ENCODE measurements at places on chromosomes 3 and 15. TPM values are rescaled to one million over a fixed set of nuclear protein-coding genes. Genes with fewer than 3 reads are reported as not detected.

- no peak for DNase-seq
Observed at GRCh38 chr3:146974001-146974400, 368.9 kb upstream of the PLSCR5 start.

DNA sequence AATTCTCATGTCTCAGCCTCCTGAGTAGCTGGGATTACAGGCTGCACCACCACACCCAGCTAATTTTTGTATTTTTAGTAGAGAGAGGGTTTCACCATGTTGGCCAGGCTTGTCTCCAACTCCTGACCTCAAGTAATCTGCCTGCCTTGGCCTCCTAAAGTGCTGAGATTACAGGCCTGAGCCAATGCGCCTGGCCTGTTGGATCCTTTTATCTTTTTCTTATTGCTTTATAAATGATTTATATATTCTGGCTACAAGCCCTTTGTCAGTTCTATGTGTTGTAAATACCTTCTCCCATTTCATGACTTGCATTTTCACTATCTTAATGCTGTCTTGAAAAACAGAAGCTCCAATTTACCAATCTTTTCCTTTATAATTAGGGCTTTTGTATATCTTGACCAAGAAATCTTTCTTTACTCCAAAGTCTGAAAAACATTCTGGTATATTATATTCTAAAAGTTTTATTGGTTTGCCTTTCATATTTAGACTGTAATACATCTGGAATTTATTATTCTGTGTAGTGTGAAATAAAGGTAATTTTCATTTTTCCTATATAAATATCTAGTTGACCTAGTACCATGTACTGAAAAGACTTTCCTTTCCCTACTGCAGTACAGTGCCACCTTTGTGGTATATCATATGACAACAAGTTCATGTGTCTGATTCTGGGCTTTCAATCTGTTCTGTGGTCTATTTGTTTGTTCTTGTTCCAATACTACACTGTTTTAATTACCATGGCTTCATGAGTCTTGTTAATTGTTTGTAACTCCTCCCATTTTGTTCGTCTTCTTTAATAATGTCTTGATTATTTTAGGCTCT lies 52.9 kb upstream of the RNU6-1 start:
- peak; percentile 63 for DNase-seq

DNA sequence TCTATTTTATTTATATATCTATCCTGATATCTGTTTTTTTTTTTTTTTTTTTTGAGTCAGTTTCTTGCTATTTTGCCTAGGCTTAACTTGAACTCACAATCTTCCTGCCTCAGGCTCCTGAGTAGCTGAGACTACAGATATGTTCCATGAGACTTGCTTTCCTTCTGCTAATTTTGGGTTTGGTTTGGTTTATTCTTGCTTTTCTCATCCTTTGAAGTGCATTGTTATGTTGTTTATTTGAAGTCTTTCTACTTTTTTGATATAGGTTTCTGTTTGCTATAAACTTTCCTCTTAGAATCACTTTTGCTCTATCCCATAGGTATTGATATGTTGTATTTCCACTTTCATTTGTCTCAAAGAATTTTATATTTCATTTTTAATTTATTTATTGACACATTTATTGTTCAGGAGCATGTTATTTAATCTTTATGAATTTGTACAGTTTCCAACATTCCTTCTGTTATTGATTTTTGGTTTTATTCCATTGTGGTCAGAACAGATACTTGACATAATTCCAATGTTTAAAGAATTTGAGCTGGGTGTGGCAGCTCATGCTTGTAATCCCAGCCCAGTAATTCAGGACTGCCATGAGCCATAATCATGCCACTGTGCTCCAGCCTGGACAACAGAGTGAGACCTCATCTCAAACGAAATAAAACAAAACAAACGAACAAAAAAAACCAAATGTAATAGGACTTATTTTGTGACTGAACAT lies 62.3 kb upstream of the PLSCR4 start:
- no peak for DNase-seq

- DNase-seq = no peak
Observed at GRCh38 chr3:116000311-116000710, 377.0 kb downstream of the GAP43 start.

- no peak for DNase-seq
Observed at GRCh38 chr3:185715091-185715490, 109.8 kb downstream of the IGF2BP2 start.

GRCh38 chr3:170727754-170728153 lies 141.9 kb upstream of the SLC7A14 start:
- DNase-seq = no peak

- no peak for DNase-seq
Observed at GRCh38 chr3:62562017-62562416, 188.7 kb upstream of the FEZF2 start.

- no peak for DNase-seq
Observed at GRCh38 chr3:59608356-59608755, 558.5 kb upstream of the CFAP20DC start.

The GOLGA6B gene
- total RNA-seq = not detected

The KATNBL1 gene
- 115 TPM for total RNA-seq

The LRTM1 gene
- total RNA-seq = not detected

- DNase-seq = no peak
Observed at GRCh38 chr15:73849641-73850040, 23.7 kb upstream of the TBC1D21 start.

DNA sequence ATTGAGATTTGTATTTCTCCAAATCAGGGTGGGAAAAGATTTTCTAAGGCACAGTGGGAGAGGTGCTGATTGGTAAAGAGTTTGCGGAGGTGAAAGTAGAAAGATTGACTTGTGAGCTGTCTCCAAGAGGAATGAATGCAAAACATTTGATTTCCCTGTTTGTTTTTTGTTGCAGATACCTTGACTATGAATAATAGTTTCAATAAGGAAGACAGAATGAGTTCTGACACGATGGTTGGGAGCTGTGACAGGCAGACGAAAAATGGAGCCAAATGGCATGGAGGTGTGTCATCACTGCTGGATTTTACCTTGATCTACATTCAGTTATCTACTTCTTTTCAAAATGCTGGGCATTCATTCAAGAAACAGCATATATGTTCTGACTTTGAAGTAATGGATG lies 145.1 kb downstream of the NFKBIZ start:
- no peak for DNase-seq

GRCh38 chr3:178787960-178788359 lies 251.7 kb downstream of the KCNMB2 start:
- DNase-seq = no peak

The KIF7 gene
- total RNA-seq = 2.0 TPM

The C3orf22 gene
- total RNA-seq = not detected

GRCh38 chr3:14507305-14507741 lies 32.8 kb downstream of the GRIP2 start:
- DNase-seq = peak; percentile 10

The NUDT16 gene
- 28.1 TPM for total RNA-seq

GRCh38 chr3:55097441-55097840 lies 169.6 kb upstream of the LRTM1 start:
- no peak for DNase-seq

The TIMP4 gene
- total RNA-seq = 3.3 TPM

DNA sequence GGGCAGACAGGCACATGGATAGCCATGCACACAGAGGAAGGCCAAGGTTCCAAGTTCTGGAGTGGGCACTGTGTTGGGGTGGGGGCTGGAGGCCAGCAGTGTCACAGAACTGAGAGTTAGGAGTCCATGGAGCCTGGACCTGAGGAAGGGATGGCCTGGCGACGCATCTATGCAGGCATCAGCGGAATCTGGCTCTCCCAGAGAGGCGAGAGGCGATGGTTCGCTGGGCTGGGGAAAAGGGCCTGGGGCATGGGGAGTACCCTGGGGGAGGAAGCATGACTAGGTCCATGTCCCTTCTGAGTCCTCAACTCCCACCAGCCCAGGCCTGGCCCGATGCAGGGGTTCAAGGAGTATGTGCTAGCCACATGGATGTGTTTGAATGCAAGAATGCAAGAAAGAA lies 192.8 kb upstream of the LINGO1 start:
- no peak for DNase-seq

The DNAJA4 gene
- 16.8 TPM for total RNA-seq

- DNase-seq = no peak
Observed at GRCh38 chr3:18177271-18177670, 247.9 kb downstream of the SATB1 start.

The MGLL gene
- total RNA-seq = 44.8 TPM

DNA sequence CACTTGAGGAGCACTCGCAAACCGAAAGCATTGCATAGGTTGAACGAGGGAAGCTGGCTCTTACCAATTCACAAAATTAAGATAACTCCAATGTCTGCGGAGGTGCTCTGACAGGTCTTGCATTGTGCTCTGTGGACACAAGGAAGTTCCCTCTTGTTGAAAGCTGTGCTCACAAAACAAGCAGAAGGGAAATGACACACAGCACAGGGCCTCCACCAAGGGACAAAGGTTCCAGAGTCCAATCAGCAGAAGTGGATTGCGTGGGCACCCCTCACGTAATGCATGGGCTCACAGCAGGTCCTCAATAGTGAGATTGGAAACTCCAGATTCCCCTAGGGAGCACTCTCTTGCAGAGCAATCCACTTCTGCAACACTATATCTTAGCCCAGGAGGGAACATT lies 89.9 kb downstream of the ATP10A start:
- no peak for DNase-seq

The FGD5 gene
- total RNA-seq = 66.8 TPM

DNA sequence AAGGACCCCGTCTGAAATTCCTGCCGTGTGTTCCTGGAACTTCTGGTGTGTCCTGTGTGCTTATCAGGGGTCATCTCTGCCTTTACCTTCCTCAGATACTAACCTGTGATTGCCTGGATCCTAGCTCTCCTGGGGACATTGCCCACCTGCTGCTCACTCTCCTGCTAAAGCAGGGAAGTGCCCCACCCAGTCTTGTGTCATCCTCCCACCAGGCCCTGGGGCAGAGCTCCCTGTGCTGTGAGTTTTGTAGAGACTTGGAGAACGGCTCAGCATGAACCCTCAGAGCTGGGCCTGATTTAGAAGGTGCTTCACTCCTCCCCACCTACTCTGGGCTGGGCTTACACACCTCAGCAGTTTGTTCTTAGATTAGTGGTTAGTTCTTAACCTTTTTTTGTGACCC lies 3.8 kb upstream of the TMEM44 start:
- DNase-seq = no peak

- no peak for DNase-seq
Observed at GRCh38 chr3:189721873-189722665, 90.9 kb downstream of the TP63 start.

DNA sequence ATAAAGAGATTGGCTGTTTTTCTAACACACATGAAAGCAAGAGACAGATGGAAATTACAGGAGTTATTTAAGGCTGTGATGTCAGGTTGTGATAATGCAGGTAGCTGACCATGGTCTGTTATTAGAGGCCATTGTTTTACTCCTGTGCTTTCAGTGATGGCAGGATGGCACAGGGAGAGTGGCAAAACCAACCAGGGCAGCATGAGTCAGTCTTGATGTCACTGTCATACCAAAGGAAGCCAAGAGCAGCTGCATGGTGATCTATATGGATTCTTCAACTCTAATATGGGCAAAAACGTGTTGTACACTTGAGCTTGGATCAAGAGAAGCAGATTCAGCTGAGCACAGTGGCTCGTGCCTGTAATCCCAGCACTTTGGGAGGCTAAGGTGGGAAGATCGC lies 91.8 kb upstream of the LMOD3 start:
- no peak for DNase-seq

GRCh38 chr3:127090218-127091160 lies 102.4 kb upstream of the PRR23E start:
- DNase-seq = no peak

All from uterus (tissue), 4 donors.